ENCODE measurements at places on chromosomes 11 and 22.

DNA sequence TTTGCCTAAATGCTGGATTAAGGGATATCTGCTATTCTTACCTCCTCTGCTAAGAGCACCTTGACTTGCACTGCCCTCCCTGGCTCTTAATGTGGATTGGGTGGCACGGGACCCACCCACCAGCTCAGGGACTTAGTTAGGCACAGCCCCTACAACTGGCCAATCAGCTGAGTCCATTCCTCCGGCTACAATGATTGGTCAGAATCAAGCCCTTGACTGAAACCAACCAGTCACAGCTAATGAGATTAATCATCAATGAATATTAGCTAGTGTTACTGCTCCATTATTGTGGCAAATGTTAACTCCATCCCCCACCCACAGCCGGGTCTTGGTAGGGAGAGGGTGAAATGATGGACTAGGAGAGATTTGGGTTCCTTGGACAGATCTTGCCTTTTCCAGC lies 328.0 kb downstream of the MN1 start:
- H3K36me3 ChIP-seq = no peaks in the 10 kb centered on the region
- no peaks in the 10 kb centered on the region for H3K4me1 ChIP-seq
- H3K27ac ChIP-seq = no peak overlapping the region
- no peak overlapping the region for H3K4me3 ChIP-seq

DNA sequence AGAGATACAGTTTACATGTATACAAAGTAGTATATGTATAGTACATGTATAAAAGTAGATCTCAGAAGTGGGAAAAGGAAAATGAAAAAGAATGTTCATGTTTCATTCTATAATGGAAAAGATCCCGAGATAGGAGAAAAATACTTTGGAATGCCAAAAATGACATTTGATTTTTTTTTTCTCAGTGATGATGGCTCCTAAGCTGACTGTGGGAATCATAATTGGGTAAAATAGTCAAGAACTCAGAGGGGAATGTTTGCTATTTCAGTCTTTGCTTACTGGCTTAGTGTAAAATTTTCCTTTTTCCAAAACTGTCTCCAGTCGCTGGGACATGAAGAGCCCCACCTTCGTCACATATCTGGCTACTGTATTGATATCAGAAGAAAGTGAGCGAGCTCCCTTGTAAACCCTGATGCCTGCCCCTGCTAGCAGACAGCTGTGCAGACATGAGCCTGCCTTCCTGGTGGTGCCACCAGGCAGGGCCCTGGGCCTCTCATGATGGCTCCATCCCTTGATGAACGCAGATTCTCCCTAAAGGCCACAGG lies 944.6 kb downstream of the NTM start:
- no peak overlapping the region for H3K4me3 ChIP-seq
- no peaks in the 10 kb centered on the region for H3K4me1 ChIP-seq
- H3K27ac ChIP-seq = no peak overlapping the region
- no peaks in the 10 kb centered on the region for H3K36me3 ChIP-seq
- no peak for DNase-seq

DNA sequence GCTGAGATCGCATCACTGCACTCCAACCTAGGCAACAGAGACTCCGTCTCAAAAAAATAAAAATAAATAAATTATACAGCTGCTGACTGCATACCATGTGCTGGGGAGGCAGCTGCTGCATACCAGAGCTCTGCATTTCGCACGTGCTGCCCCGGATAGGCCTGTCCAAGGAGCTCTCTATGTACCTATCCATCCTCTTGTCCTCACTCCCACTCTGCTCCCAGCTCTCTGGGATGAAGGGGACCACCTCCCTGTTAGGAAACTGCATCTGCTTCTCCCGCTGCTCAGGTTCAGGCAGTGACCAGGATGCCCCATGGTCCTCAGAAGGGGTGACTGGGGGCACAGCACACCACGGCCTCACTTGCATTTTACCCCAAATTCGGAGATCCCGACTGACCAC lies 302.3 kb downstream of the BRD1 start:
- H3K36me3 ChIP-seq = no peaks in the 10 kb centered on the region
- H3K4me1 ChIP-seq = no peaks in the 10 kb centered on the region
- no peak overlapping the region for H3K4me3 ChIP-seq
- no peak for DNase-seq
- no peaks in the 10 kb centered on the region for H3K27me3 ChIP-seq
- no peak overlapping the region for H3K27ac ChIP-seq

- no peak overlapping the region for H3K4me3 ChIP-seq
- no peak overlapping the region for H3K27ac ChIP-seq
- H3K36me3 ChIP-seq = peaks cover 17% of the 10 kb centered on the region
- no peak for DNase-seq
These were observed 1.1 kb downstream of the KCTD17 start for GRCh38 chr22:37052386-37053309.

GRCh38 chr22:39518996-39519680 lies 1.2 kb upstream of the ATF4 start:
- H3K4me3 ChIP-seq = peak overlapping the region; percentile 87
- no peaks in the 10 kb centered on the region for H3K27me3 ChIP-seq
- no peaks in the 10 kb centered on the region for H3K36me3 ChIP-seq
- peaks cover 26% of the 10 kb centered on the region for H3K4me1 ChIP-seq
- H3K27ac ChIP-seq = peak overlapping the region; percentile 77

GRCh38 chr11:68659158-68659921 lies 25.0 kb upstream of the GAL start:
- DNase-seq = peak; percentile 80
- no peaks in the 10 kb centered on the region for H3K36me3 ChIP-seq
- H3K27ac ChIP-seq = no peak overlapping the region
- peaks cover 4% of the 10 kb centered on the region for H3K4me1 ChIP-seq
